ENCODE measurements at places on chromosomes 7 and 10.

- no peak for DNase-seq
Observed at GRCh38 chr7:77217474-77218185, 18.0 kb upstream of the FGL2 start.

- no peak for DNase-seq
Observed at GRCh38 chr7:156001496-156002260, 189.4 kb upstream of the SHH start.

GRCh38 chr7:54260941-54261371, 281.2 kb upstream of the VSTM2A start:
- no peak for DNase-seq

GRCh38 chr10:97459111-97459510, 13.1 kb downstream of the ZDHHC16 start:
- DNase-seq, result no peak

DNA sequence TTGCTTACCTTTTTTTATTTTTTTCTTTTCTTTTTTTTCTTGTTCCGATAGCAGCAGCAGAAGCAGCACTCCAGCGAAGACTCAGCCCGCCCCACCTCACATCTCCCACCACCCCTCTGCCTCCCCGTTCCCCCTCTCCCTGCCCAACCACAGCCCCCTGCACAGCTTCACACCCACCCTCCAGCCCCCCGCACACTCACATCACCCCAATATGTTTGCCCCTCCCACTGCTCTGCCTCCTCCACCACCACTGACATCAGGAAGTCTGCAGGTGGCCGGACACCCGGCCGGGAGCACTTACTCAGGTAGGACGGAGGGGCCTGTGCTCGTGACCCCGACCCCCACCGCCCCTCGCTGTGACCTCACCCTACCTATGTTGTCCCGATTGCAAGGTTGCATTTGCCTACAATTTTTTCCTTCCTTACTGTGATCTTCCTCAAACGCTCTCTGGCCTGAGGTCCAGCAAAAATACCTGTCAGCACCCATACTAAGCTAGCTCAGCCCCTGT, 367.2 kb upstream of the GALNT17 start:
- no peak for DNase-seq

GRCh38 chr10:5665373-5666007, 905 bp downstream of the ASB13 start:
- no peak for DNase-seq

- DNase-seq, result no peak
Observed at GRCh38 chr7:24455813-24456525, 117.3 kb upstream of the PALS2 start.

DNA sequence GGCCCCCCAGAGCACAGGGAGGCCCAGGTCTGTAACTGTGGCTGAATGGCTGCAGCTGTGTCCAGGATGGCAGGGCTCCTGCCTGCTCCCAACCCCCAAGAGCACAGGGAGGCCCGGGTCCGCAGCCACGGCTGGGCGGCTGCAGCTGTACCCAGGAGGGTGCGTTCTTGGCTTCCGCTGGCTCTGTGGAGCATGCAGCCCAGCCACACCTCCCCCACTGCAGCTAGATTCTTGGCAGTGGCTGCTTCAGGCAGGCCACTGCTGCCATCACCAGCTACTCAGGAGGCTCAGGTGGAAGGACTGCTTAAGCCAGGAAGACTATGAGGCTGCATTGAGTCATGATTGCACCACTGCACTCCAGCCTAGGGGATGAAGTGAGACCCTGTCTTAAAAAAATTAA, 27.9 kb downstream of the C7orf25 start:
- no peak for DNase-seq

DNA sequence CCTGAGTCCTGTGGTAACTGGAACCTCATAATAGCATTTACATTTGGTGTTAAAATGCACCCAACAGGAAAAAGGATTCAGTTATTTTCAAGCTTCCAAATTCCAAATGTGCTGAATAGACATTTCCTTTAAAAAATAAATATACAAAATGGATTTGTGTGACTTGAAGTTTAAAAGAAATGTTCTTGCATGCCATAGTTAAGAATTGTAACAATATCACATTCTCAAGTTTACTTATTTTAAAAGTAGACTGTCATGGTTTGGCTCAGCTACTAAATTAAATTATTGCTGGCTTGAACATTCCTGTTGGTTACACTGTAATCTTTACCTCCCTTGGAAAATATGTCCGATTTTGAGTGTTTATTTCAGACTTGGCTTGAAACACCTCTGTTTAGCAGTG, 31.5 kb downstream of the BICC1 start:
- DNase-seq, result no peak

DNA sequence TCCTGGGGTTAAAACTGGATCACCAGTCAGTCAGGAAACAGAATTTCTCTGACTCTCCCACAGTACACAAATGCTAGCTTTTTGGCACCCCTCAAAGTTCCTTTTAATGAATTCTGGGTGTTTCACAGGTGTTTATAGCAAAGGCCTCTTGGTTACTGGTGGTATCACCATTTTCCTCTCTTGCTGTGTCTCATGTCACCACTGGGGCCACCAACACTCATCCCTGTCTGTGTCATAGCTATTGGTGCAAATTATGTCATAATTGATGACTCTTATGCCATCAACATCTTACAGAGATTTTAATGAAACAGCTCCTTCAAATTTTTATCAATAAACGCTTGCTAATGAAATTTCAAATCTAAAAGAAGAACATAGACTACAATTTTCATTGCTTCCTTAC, 27.7 kb upstream of the OSBPL3 start:
- no peak for DNase-seq

GRCh38 chr7:134018306-134018705, 108.8 kb upstream of the LRGUK start:
- DNase-seq, result no peak

DNA sequence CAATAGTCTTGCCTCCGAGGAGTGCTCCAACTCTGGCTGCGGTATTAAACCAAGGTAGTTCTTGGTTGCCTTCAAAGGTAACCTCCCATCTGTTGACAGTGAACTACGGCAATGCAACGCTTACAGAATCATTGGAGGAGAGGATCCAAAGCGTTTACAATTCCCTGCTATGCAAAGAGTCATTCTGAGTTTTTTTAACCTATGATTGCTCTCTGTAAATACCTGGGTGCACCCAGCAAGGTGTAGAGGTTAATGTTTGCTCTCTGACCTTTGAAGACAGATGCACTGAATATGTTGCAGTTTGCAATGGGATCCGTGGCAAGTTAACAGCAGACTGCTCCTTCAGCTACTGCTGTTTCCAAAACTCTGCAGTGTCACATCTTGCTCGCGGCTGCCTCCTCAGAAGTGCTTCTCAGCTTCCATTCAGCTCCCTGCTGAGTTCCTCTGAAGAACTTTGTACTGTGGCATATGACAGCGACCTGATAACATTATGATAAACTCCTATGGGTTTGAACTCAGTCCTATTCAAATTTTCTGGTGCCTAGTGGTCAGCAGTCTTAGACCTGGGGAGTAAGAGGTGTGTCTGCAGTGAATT, 29.0 kb downstream of the KIAA1217 start:
- no peak for DNase-seq

DNA sequence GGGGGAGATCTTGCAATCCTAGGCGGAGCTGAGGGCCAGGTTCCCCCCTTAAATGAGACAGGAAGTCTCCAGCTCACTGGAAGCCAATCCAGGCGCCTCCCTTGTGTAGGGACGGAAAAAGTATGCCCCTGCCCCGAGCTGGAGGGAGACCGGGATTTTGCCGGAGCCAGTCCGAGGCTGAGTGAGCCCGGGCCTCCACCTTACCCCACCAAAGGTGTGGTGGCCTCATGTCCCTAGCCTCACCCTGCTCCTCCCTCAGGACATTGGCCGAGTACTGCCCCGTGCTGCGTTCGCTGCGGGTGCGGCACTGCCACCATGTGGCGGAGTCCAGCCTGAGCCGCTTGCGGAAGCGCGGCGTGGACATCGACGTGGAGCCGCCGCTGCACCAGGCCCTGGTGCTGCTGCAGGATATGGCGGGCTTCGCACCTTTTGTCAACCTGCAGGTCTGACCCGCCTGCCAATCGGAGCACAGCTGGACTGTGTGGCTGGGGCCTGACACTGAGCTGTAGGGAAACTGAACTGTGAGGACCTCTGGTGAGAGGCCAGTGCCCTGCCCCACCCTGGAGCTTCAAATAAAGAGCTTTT, 2.0 kb downstream of the FBXL15 start:
- DNase-seq, result peak; percentile 23

DNA sequence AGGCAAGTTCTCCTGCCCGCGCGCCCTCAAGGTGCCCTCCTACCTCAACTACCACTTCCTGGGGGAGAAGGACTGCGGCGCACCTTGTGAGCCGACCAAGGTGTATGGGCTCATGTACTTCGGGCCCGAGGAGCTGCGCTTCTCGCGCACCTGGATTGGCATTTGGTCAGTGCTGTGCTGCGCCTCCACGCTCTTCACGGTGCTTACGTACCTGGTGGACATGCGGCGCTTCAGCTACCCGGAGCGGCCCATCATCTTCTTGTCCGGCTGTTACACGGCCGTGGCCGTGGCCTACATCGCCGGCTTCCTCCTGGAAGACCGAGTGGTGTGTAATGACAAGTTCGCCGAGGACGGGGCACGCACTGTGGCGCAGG, 1.4 kb downstream of the FZD1 start:
- no peak for DNase-seq

DNA sequence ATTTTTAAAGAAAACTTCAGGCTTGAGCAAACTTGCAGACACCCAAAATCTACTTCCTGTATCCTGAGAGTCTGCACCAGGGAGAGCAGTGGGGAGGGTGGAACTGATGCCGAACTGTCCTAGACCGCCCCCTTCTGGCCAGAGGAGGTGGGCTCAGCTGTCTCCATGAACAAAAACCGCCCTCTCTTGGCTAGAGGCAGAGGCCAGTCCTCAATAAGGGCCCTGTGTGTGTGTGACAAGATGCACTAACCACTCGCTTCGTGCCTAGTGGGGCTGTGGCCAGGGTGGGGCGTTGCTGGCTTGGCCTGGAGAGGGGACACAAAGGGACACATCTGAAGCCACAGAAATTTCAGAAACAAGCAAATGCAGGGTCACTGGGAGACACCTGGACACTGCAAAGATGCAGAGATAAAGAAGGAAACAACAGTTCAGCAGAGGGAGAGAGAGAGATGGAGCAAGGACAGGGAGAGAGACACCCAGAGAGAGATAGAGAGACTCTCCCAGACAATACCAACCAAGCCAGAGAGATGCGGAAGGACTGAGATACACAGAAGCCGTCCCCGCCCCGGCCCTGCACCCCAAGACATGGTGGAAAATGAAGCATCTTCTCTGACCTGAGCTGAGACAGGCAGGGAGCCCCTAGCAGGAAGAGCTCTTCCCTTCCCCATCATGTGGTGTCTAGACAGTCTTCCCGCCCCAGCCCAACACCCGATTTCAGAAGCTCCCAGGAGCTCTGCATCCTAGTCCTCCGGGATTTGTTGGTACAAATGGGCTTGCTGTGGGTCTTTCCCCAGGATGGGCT, 22.7 kb upstream of the FXYD4 start:
- DNase-seq, result peak; percentile 13

DNA sequence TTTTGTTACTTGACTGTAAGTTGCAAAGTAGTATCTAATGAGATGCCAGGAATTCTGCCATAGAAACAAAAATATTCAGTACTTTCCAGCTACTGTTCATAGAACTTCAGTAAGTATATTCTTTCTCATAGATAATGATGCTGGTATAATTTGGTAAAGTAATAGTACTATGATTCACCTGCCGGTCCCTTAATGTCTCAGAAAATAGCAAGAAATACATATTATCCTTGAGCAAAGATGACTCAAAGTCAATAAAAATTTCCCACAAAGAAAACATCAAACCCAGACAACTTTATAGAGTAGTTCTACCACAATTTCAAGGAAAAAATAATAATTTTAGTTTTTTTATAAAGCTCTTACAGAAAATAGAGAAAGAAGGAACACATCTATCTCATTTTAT, 105.4 kb downstream of the EPDR1 start:
- DNase-seq, result no peak

DNA sequence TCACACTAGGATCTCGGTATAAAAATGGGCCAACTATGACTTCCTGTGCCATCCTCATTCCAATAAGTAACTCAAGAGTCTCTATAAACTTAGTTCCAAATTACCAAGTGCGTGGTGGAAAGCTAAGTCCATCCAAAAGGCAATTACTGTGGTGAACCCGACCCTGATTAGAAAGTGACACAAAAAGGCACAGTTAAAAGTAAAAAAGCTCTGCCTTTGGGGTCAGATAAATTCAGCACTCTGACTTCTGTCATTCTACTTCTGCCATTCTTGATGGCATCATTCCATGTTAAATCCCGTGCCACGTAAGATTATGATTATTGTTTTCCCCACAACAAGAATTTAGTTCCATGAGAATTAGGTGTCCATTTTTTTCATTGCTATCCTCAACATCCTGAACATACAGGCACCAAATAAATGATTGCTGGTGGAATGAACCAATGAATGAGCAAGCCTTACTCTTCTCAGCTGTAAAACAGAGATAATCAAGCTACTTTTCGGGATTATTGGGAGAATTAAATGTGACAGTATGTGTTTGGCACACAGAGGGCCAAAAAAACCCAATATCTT, 877 bp downstream of the NCOA4 start:
- no peak for DNase-seq

DNA sequence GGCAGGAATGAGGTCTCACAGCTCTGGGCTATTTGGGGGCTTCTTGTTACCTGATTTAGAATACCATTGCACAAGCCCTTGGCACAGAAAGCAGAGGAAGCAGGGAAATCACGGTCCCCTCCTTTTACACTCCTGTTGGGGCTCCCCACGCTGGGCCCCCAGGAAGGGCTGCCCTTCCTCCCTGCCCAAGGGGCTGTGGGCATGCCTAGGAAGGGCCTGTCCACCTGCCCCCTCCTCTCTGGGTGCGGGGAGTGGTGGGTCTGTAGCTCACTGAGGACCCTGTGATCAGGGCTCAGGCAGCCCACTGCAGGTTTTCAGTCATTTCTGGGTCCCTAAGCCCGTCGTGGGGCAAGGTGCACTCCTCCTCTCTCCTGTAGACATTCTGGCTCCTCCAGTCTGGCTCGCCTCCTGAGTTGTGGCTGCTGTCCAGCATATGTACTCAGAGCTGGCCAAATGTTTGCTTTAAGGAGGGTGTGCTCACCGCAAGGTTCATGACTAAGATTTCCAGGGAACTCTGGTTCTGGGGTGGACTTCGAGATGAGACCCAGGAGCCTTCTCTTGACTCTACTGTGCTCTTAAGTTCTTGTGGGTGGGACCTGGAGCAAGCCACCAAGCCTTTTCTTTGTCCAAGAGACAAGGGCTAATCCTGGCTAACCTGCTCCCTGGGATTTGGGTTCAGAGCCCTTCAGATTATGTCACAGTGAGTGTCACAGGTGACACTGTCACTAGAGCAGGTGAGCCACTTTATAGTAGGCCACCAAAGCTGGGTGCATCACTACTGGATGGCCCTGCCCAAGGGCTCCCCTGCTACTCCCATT, 56.0 kb downstream of the TACR2 start:
- no peak for DNase-seq

- no peak for DNase-seq
Observed at GRCh38 chr10:75197906-75198305, 12.7 kb upstream of the VDAC2 start.

- DNase-seq, result peak; percentile 54
Observed at GRCh38 chr10:391305-391704, 256.1 kb downstream of the ZMYND11 start.

All from NCI-H1105 (cell line).